ENCODE measurements at places on chromosomes 1 and 21.

DNA sequence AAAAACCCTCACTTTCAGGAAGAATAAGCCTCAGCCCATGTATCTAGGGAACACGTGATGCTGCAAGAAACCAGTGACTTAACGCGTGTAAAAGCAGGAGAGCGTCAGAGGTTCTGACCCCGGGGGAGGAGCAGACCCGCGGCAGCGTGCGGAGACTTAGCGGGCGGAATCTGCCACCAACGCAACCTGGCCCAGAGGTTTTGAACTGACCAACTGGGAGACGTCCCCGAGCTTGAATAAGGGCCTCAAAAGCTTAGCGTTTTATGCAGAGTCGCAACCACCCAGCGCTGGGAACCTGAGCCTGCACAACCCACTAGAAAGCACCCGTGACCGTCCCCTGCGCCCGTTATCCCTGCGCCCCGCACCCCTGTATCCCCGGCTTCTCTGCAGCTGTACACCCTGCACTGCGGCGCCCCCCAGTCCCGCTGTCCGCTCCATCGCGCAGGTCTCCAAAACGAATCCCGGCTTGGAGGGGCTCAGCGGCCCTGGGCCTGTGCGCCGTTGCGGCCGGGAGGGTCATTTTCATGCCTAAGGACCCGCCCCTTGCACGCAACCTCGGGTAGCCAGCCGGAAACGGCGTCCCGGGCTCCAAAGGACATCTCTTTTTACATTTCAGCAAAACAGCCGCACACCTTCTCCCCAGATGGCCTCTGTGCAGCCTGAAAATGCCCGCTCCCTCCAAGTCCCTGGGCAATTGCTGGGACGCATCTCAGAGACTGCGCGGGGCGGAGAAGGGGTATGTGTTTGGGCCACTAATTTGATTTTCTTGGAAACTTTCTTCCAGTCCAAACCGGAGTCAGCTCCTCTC is 29.4 kb upstream of the TRIM17 start:
- DNase-seq: no peak

DNA sequence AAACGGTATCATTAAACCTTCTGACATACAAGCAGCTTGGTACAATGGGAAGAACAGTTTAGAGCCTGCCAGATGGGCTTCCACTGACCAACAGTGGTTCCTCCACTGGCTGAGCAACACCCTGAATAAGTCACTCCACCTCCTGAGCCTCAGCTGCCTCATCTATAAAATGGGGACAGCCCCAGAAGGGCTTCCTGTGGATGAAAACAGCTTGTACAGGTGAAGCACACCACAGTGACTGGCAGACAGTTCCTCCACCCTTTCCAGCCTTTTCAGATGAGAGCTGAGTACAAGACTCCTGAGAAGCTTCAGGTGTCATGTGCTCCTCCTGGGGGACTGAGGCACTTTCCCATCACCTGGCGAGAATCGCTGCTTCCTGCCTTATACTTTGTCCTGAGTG is 2.1 kb downstream of the CAPZB start:
- no peak for DNase-seq

DNA sequence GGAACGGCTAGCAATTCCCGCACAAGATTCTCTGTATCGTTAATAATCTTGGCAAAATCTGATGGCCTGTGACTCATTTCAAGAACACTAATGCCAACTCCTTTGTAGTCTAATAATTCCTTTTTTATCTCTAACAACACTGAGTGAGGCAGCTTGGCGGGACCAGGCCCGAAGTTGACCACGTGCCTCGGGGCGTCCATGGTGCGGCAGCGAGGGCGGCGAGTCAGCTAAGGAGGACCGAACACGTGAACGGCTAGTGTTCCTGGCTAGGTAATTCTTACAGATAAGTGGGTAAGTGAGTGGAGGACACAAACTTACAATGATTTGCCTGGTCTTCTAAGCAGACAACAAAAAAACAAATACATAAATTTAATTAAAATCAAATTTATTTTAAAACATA is 49.3 kb upstream of the ADGRL4 start:
- DNase-seq: no peak

DNA sequence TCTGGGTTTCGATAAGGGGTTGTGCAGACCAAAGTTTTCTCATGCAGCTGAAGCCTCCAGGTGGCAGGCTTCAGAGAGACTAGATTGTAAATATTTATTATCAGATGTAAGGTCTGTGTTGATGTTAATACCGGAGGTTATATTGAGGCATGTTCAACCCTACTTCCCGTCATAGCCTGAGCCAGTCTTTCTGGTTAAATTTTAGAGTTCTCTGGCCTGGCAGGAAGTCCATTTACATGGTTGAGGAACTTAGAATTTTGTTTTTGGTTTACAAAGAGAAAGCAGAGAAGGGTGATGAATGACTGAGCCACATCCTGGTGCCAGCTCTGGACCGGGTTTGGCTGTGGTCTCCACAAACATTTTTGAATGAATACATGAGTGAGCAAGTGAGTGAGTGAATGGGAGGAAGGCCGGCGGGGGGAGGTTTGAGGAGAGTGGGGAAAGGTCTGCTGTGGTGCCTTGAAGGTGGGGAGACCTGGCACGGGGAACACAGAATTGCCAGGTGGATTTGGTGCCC is 218.5 kb downstream of the DISC1 start:
- DNase-seq: no peak

DNA sequence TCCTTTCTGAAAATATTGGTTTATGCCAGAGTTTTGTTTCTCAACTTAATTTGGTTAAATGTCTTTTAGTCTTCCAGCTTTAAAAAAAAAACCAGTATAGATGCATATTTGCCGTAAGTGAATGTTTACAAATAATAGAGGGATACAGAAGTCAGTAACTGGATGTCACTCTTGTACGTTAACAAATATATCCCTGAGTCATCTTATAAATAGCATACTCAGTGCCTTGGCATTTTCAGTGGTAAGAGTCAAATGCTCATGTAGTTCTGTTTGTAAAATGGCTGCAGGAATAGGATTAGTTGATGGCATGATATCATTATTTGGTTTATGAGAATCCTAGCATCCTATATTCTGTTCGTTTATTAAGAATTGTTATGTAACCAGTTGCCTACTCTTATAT is 55.4 kb downstream of the SPEN start:
- DNase-seq: no peak

GRCh38 chr1:184405094-184405800 is 18.4 kb downstream of the C1orf21 start:
- no peak for DNase-seq

GRCh38 chr1:172776071-172776470 is 117.2 kb downstream of the FASLG start:
- no peak for DNase-seq

- no peak for DNase-seq
Measured at GRCh38 chr1:201941420-201942128, 4.8 kb downstream of the LMOD1 start.

All from AG09319 (cell line).